Hippocampal formation (tissue), 2 donors: ENCODE measurements at places on chromosomes 12 and 14.

DNA sequence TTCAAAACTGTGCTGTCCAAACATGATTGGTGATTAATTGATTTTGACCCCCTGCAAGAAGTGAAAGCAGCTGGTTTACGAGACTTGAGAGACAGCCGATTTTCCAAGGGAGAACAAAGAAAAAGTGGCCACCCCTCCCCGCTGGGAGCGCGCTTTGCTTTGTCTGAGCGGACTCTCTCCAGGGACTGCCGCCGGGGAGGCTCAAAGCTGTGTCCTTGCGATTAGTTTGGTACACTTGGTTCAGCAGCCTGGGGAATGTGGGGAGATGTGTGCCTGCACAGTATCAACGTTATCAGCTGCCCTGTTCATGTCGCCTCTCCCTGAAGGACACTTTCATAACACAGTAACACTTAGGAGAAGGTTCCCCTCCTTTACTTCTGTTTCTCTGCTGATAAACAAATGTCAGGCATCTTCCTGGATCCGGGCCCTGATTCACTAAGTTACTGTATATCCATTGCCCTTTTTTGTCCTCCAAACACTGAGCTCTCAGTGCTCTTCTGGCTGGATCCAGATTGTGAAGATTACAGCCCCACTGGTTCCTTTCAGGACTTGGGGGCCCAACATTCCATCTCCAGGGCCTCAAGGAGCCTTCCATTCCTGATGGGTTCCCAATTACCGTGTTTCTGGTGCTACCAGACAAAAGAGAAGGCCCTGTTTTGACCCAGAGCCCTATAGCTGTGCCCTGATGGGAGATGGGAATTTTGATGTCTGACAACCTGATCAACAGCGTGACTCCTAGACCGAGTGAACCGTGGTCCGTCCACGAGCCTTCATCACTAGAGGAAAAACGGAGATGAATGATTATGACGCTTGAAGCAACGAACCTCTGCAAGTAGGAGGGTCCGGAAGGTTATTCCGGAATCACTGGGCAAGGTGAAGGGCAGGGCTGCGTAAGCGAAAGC, 31.7 kb upstream of the TUBA1C start:
- peak; percentile 75 for DNase-seq

GRCh38 chr12:112907415-112908157, 824 bp downstream of the OAS1 start:
- DNase-seq: peak; percentile 14

DNA sequence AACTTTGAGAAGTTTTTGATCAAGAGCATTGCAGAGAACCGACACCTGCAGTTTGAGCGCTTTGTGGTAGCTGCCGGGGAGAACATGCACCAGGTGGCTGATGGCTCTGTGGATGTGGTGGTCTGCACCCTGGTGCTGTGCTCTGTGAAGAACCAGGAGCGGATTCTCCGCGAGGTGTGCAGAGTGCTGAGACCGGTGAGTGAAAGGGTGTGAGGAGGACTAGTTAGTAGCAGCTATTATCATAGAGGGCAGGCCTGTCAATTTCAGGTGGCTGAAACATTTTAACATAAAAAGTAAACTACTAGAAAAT, 27.0 kb upstream of the HIGD1C start:
- no peak for DNase-seq

DNA sequence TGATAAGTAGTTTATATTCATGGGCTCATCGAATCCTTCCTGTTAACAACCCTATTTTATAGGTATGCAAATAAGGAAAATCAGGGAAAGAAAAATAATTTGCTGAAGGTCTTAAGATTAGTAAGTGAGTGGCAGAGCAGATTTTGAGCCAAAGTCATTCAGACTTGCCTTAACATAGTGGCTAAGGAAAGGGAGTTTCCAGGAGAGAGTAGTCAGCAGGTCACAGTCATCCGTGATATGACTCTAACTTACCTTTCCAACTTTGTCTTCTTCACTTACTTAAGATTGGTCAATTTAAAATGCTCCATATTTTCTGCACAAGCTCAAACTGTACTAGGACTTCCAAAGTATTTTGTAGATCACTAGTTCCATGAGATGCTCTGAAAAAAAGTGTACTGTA, 46.6 kb downstream of the AKAP6 start:
- no peak for DNase-seq

DNA sequence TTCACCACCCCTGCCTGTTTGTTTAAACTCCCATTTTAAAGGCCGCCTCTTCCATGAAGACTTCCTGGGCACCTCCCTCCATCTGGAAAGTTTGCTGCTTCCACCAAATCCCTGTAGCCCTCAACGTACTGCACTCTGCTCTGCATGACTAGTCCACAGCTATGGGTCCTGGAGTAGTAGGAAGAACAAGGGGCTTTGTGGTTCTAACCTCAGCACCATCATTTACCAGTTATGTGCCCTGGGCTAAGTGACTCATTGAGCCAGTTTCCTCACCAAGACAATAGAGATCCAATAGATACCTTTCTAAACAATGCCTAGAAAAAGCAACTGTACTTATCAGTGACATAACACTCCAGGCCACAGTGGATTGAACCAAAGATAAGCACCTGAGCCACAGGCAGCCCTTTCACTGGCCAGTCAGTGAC, 8.5 kb upstream of the LTBP2 start:
- no peak for DNase-seq
